ENCODE measurements at places on chromosomes 12 and 14. TPM values are rescaled to one million over a fixed set of nuclear protein-coding genes. Genes with fewer than 3 reads are reported as not detected.
A peak's percentile ranks its signal among the peaks of the same experiment; 100 is the strongest.

DNA sequence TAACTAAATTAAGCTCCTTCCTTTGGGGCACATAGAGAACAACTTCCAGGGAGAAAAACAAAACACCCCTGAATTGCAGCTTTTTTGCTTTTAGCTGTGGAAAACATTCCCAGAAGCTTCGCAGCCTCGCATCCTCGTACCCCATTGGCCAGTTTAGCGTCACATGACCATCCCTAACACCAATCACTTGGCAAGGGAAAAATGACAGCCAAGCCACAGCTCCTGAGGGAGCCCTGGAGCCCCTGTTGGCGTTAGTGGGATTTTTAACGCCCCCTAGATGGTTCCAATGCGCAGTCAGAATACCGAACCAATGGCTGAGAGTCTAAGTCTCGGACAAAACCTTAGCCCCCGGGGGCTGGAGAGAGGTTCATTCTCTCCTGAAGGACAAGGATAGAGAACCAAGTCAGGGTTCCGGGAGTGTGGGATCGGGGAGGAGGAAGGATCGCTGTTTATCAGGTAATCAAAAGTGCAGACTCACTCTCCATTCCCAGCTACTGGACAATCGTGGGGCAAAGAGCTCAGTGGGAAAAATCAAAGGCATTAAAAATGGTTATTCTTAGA lies 135.6 kb upstream of the HIF1A start:
- no peak for DNase-seq

GRCh38 chr14:49512147-49512551 lies 74.0 kb downstream of the RPS29 start:
- DNase-seq, result no peak

- no peak for DNase-seq
These were observed 25.4 kb downstream of the CCDC62 start for GRCh38 chr12:122799641-122800243.

DNA sequence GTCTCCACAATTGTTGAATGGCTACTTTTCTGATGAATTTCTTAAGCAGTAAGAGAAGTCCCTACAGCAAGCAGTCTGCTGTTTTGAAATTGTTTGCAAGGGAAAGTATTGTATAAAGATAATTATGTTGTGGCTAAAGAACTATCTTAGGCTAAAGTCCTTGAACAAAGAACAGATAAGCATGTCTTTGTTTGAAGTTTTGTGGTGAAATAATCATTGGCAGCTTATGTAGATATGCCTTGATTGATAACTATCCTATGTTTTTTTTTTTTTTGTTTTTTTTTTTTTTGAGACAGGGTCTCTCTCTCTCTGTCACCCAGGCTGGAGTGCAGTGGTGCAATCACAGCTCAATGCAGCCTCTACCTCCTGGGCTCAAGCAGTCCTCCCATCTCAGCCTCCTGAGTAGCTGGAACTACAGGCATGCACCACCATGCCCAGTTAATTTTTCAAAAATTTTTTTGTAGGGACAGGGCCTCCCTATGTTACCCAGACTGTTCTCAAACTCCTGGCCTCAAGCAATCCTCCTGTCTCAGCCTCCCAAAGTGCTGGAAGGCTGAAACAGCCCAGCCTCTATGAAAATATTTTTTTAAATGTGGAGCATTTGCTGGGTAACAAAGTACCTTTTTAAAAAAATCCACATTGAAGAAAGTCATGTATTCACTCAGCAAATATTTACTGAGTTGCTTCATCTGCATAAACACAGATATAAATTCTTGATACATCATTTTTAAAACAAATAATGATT lies 80.8 kb downstream of the LLPH start:
- no peak for DNase-seq

GRCh38 chr12:101947316-101947715 lies 69.9 kb downstream of the DRAM1 start:
- DNase-seq, result no peak

- DNase-seq, result peak; percentile 43
These were observed 4.2 kb downstream of the RDH5 start for GRCh38 chr12:55724226-55724939.

- DNase-seq, result no peak
These were observed 284.8 kb upstream of the TBX3 start for GRCh38 chr12:114968727-114969126.

DNA sequence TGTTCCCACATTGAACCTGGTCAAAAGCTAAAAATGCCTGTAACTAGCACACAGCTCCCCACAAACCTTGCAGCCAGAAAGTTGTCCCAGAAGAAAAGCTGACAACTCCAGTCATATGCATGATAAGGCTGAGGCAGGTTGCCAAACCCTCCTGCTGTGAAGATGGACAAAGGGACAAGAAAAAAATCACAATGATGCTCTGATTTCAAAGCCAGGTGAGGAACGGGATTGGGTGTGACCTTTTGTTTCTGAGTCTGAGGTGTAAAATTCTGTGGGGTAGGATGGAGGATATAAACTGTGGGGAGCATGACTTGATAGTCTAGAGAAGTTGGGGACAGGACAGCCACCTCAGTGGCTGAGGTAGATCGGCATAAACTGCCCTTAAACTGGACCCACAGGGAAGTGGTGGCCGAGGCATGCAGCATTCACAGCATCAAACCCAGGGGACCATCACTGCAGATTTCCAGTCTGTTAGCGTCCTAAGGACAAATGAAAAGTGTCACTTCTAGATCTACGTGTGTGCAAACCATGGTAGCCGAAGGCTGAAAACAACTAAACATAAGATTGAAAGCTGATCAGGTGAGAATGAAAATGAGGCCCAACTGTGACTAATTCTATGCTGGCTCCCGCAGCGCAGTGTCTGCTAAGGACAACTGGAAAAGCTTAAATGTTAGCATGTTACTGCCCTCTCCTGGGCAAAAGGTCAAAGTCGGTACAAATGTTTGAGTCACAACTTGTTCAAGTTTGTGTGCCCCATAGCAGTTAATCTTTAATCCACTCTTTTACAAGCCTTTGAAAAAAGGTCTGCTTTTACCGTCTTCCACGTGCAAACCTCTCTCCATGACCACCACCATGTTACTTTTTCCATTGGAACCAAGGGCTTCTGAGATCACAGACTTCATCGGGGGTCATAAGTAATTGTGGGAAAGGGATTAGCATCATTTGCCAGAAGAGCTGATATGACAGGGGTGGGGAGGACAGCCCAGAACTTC lies 39.8 kb downstream of the GRIN2B start:
- no peak for DNase-seq

DNA sequence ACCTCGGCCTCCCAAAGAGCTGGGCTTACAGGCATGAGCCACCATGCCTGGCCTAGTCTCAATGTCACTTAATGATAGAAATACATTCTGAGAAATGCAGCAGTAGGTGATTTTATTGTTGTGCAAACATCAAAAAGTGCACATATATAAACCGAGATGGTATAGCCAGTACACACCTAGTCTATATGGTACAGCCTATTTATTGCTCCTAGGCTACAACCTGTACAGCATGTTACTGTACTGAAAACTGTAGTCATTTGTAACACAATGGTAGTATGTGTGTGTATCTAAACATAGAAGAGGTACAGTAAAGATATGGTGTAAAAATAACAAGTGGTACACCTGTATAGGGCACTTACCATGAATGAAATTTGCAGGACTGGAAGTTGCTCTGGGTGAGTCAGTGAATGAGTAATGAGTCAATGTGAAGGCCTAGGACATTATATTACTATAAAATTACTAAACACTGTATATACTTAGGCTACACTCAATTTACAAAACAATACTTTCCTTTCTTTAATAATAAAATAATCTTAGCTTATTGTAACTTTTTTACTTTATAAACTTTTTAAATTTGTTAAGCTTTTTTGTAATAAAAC lies 166.7 kb upstream of the SYT1 start:
- no peak for DNase-seq

DNA sequence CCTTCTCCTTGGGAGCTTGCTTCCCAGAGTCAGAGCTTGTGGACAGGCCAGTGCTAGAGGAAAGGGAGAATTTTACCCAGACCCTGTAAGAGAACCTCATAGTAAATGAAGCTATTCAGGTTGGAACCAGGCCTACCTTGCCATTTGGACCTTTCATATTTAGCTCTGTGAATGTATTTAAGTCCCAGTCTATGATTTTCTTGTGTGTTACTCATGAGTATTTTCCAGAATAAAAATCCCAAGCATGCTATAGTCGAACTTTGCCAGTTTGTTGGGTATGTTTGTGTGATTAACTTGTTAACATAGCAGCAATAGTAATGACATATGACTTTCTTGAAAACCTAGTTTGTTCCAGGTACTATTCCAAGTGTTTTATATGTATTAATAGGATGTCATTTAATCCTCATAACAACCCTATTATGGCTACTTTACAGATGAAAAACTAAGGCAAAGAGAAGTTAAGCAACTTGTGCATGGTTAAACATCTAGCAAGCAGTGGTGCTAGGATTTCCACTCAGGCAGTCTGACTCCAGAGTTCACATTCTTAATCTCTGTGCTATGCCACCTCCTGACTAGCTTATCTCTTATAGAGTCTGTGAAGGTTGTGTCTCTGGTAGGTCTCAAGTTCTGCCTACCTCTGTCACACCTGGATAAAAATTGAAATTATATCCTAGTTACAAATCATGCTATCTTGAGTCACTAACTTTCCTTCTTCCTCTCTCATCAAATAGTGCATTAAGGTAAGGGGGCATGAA lies 47.9 kb upstream of the GARIN2 start:
- DNase-seq, result no peak

DNA sequence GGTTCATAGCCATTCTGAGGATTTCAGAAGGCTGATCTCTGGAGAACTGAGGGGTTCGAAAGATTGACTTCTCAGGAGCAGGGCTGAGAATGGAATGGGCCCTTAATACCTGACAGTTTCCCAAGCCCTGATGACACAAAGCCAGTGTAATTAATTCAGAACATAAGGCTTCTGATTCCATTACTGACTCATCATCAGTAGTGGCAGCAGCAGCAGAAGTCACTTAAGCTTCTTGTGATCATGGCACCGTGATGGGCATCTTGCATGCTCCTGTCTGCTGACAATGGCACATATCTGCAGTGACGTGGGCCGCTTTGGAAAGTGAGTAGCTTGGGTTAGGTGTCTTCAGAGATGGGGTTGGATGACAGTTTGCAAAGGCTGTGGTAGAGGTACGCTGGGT lies 38.2 kb upstream of the GSG1 start:
- no peak for DNase-seq

GRCh38 chr14:37709419-37710195 lies 114.2 kb downstream of the TTC6 start:
- DNase-seq, result no peak

DNA sequence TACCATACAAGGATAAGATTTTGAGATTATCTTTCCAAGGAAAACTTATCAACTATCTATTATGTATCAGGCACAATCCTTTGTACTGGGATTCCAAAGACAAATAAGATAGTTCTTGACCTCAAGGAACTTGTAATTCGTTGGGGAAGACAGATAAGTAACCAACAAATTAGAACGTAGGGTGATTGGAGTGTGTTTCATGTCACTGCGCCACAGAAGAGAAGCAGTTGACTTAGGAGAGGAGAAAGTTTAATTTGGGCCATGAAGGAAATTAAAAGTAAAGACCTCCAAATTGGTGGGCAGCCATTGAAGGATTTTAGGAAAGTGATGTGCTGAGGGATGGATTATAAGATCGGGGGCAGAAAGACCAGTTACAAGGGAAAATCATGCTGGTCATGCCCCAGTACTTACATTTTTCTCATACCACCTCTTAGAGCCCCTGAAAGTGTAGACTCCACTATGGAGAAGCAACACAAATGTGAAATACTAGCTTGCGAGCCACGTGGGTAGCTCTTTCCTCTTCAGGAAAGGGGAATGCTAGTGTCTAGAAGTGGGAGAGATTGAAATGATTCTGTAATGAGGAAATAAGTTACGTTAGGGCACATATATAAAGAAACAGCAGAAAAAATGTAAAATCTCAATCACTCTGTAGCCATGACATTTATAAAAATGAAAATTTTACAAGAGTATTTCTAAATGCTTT lies 148.7 kb downstream of the ETV6 start:
- DNase-seq, result no peak

DNA sequence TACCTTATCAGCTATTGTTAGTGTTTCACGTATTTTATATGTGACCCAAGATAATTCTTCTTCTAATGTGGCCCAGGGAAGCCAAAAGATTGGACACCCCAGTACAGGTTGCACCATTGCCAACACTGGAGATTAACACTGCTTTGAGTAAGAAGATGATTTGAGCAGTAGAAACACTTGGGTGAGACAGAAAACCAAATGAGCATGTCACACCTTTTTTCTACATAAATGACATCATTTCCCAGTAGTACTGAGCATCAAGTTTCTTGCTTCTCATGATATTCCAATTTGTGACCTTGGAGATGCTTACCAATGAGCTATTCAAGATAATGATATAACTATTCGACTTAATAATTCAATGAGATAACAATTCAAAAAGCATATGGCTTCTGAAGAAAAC lies 140.0 kb downstream of the LLPH start:
- DNase-seq, result no peak

GRCh38 chr12:69027411-69027881 lies 94.5 kb upstream of the CPM start:
- DNase-seq, result no peak

GRCh38 chr14:40123816-40124215 lies 691.6 kb upstream of the FBXO33 start:
- DNase-seq, result no peak

DNA sequence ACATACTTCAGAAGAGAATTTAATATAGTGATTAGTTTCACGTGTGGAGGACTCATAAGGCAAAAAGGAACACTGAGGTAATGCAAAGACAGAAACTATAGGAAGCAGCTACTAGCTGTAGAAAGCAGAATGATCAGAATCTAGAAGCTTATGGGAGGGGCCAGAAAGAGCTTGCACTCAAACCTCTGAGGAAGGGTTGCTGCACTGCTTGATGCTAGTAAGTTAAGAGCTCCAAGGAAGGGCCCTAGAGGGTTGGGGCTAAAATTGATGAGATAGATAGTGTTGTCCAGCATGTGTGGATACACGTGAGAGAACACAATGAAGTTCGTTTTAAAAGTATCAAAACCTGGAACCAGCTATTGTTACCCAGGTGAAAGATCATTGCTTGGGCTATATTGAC lies 311.1 kb downstream of the SLC6A15 start:
- DNase-seq, result no peak

DNA sequence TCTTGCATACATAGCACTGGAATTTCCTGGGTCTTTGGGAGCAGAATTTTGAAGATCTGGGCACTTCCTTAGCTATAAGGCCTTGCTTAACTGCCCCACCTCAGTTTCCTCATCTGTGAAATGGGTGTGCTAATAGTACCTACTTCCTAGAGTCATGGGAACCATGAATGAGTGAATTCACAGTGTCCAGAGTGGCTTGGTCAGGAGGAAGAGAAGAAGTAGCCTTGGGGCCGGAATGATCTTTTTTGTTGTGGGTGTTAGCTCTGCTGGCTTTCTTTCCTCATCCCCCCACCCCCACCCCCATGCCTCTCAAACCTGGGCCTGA lies 2.4 kb downstream of the SH2B3 start:
- DNase-seq, result no peak

GRCh38 chr14:52094546-52095271 lies 25.9 kb upstream of the NID2 start:
- no peak for DNase-seq

Gene OR6C4
- not detected for total RNA-seq

Gene AICDA
- total RNA-seq, result not detected

Gene CACNA1C
- total RNA-seq, result 0.18 TPM

Gene ACOT2
- total RNA-seq, result 11.1 TPM

Gene GPR132
- total RNA-seq, result 43.4 TPM
